ENCODE measurements at places on chromosomes 12 and 14.

GRCh38 chr12:107223821-107224220, 130.5 kb upstream of the CRY1 start:
- H3K27ac ChIP-seq: no peak overlapping the region
- no peaks in the 10 kb centered on the region for H3K27me3 ChIP-seq
- H3K4me1 ChIP-seq: no peaks in the 10 kb centered on the region

DNA sequence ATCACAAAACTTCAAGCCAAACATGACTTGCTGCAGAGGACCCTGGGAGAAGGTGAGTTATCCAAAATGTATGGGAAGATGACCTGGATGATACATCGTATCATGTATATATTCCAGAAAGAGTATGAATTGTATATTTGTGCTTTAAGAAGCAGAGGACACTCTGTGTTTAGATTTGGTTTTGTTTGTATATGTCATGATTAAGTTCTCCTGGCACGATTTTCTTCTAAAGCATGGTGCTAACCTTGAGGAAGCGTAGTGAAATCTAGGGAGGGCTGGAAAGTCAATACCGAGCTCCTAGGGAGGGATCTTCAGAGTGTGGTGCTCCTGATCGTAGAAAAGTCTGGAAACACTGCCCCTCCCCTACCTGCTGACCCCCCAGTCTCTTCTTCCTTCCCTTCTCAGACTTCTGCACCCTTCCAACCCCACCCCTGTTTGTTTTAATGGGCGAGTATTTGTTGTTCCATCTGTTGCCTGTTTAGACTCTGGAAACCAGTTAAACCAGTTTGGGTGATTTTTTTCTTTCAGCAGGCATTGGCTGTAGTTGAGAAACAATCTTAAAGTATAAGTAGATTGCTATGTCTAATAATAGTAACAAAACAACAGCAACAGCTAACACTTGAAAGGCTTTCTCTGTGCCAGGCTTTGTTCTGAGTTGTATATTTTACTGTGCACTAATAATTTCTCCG, 141.6 kb downstream of the KICS2 start:
- DNase-seq: no peak
- H3K4me1 ChIP-seq: no peaks in the 10 kb centered on the region
- no peak overlapping the region for H3K27ac ChIP-seq

GRCh38 chr12:97426492-97427116, 36.0 kb upstream of the RMST start:
- H3K4me1 ChIP-seq: no peaks in the 10 kb centered on the region
- H3K27ac ChIP-seq: no peak overlapping the region
- DNase-seq: no peak
- H3K27me3 ChIP-seq: no peaks in the 10 kb centered on the region

DNA sequence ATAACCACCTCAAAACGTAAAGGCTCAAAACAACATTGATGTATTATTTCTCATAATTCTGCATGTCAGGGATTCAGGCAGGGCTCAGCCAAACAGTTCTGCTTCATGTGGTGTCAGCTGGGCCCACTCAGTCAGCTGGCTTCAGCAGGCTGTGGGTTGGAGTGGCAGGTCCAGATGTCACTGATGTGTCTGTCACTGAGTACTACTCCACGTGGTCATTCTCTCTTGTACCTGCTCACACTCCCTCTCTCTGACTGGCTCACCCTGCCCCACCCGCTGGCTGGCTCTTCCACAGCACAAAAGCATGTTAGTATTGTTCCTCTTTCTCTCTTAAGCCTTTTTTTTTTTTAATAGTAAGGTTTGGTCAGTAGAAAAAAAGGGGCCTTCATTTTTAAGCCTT, 182.4 kb downstream of the DICER1 start:
- DNase-seq: no peak
- no peaks in the 10 kb centered on the region for H3K4me1 ChIP-seq
- H3K27ac ChIP-seq: no peak overlapping the region
- H3K4me3 ChIP-seq: no peak overlapping the region
- H3K36me3 ChIP-seq: no peaks in the 10 kb centered on the region

- DNase-seq: no peak
- no peaks in the 10 kb centered on the region for H3K27me3 ChIP-seq
- H3K27ac ChIP-seq: peak overlapping the region; percentile 43
Observed at GRCh38 chr12:53726946-53727309, 324 bp downstream of the CALCOCO1 start.

GRCh38 chr12:25585021-25585523, 32.0 kb upstream of the LMNTD1 start:
- peaks cover 5% of the 10 kb centered on the region for H3K4me1 ChIP-seq
- H3K4me3 ChIP-seq: no peak overlapping the region
- no peak overlapping the region for H3K27ac ChIP-seq
- no peak for DNase-seq
- H3K36me3 ChIP-seq: no peaks in the 10 kb centered on the region
- no peaks in the 10 kb centered on the region for H3K27me3 ChIP-seq

DNA sequence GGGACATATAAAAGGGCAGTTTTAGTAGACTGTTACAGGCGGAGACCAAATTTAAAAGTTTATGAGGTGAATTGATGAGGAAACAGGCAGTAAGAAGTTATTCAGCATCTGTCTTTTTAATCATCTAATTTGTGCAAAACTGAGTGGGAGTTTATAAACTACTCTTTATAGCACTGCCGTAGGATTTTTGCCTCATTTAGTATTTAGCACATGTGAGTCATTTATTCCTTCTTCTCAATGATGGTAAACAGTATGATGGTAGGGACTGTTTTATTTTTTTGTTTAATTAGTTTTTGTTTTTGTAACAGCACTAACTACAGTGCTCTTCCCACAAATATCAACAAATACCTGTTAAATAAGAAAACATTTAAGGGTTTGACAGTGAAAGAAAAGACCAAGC, 20.6 kb downstream of the TOGARAM1 start:
- no peak overlapping the region for H3K27ac ChIP-seq
- no peaks in the 10 kb centered on the region for H3K27me3 ChIP-seq
- no peak for DNase-seq
- no peak overlapping the region for H3K4me3 ChIP-seq
- H3K4me1 ChIP-seq: no peaks in the 10 kb centered on the region
